Cardiac fibroblast (primary cell): ENCODE measurements at places on chromosomes 6 and 20.
A peak's percentile ranks its signal among the peaks of the same experiment; 100 is the strongest.

DNA sequence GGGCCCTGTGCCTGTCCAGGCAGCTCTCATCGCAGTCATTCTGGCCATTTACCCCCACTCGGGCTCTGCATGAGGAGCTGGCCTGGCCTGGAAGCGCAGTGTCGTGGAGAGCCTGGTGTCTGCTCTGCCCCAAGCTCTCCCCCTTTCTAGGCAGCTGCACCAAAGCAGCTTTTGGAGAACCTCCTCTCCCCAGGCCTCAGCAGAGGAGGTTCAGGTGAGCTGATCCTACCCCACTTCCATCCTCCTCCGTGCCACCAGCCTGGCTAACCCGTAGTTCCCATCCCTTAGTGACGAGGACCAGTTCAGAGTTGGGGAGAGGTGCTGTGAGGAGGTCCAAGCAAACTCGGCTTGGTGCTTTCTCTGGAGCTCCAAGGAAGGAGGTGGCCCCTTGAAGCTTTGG is 30.5 kb upstream of the PHACTR3 start:
- no peak for DNase-seq

DNA sequence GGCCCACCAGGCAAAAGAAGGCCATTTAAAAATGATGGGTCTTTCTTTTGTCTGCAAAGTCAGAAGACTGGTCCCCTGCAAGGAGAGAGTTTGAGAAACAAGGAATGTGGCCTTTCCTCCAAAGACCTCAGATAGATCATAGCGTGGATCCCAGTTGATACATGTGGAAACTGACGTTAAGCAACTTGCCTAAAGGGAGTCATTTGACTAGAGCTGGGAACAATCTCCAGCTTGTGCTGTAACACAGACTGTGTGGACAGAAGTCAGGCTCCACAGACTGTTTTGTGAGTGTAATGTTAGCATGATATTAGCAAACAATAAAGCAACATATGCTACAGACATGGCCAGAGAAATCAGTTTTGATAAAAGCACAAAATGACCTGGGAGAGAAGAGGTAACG is 140.4 kb upstream of the CITED2 start:
- DNase-seq = no peak

DNA sequence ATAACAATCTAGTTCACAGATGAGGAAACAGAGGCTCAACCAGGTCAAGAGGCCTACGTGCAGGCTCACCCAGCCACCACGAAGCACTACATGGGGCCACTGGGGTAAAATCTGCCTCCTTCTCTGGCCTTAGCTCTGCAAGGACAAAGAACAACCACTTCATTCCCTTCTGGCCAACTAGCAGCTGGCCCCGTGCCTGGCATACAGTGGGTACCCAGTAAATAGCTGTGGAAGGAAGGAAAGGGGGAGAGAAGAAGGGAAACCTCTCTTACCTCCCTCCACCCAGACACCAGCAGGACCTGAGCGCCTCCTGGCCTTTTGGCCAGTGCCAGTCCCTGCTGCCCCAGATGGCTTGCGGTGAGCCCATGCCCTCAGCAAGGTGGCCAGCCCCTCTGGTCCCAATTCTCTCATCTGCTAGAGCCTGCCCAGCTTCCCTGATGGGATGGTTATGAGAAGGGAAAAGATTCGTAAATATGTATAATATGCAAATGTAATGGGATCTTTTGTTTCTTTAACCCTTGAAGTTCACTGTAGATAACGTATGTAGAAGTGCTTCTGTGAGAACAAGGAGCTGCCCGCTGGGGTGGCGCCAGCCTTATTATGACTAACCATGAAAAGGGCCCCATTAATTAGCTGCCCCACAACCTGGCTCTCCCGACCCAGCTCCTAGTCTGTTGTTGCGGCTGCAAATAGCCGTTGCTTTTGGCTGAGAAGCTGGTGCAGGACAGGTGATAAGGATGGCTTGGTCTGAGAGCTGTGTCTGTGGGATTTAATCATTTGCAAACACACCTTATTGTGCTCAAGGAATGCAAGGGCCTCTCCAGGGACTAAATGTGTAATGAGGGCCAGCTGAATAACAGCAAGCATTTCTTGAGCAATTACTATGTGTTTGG is 62.0 kb downstream of the DLGAP4 start:
- no peak for DNase-seq

GRCh38 chr20:42085366-42085765 is 467.2 kb upstream of the CHD6 start:
- DNase-seq = no peak

DNA sequence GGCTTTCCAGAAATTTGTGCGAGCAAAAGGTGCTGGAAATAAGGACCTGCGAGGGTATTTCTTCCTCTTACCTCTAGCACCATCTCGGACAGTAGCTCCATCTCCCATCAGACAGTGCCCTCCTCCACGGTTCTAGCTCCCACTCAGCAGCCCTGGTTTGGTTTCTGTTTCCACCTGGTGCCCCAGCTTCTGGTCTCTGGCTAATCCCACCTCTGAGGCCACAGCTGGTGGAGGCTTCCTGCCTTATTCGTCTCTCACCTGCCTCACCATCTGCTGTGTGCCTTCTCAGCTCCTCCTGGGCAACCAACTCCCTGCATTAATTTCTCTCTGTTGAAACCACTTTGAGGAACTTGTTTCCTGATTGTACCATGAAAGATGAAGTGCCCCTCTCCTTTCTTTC is 162.4 kb upstream of the CDYL start:
- no peak for DNase-seq

DNA sequence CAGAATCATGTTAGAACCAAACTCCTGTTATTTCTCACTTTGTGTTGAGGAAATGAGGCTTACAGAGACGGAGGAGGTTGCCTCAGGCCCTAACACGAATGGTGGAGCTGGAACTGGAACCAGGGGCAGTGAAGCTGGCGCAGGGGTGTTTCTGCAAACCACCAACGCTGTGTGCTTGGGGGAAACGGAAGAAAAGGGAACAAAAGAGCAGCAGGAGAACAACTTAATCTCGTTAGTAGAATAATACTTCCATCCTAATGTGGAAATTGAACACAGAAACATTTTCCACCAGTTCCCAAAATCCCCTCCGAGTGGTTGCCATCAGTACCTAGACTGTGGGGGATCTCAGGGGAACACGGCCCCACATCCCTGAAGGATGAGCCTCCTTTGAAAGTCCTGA is 103.4 kb upstream of the FRMD1 start:
- DNase-seq = no peak

DNA sequence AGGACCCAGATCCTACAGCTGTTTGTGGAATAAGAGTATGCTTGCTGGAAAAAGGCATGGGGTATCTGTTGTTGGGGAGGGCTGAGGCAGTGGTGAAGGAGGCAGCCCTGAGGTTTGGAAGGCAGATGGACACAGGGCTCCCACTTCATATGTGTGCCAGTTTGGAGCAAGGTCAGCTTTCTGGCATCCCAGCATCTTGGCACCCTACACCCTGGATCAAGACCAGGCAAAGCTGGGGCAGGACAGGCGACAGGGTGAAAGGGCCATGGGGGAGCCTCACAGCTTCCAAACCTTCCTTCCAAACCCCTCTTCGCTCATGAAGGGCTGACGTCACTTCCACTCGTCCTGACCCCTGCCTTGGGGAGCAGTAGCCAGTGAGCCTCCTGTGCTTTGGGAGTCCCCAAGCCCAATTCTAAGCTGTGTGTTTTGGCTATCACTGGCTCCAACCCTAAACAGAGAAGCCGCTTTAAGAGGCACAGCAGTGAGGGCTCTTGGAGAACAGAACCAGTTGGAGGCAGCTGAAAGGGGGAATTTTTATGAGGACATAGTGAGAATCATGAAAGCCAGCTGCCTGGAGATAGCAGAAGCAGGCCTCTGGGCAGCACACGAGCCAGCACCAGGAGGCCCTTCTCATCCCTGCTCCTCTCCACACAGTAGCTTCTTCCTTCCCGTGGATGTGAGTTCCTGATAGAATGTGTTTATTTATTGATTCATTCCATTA is 448.6 kb upstream of the CDH4 start:
- no peak for DNase-seq

DNA sequence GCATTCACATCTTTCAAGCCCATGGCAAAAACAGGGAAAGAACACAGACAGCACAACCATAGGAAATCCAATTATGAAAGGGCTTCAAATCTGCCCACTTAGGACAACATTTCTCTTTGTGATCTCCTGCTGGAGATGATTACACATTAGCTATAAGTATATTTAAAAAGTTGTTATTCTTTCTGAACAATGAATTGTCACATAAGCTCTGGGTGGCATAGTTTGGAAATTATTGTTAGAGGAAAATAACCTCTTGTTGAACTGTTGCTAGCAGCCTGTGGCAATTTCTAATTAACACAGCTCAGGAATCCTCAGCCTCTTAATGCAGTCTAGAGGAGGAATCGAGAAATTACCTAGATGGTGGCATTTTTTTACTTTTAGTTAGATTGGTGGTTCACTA is 54.9 kb downstream of the BCAS1 start:
- no peak for DNase-seq

DNA sequence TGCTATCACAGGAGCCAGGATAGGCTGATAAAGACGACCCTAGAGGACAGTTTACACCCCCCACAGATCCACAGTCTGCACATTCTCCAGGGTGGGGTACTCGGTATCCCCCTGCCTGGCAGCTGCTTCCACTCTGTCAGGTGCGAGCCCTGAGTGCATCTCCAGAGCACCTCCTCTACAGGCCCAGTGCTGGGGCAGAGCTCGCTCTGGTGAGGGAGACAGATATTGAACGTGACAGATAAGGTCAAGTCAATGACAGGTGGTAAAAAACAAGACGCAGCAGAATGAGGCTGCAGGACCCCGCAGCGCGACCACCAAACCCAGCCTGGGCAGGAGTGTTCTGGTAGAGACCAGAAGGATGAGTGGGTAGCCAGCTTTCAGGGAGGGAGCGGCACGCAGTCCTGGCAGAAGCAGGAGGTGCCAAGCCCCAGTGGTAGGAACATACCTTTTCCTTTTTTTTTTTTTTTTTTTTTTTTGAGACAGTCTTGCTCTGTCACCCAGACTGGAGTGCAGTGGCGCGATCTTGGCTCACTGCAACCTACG is 12.4 kb upstream of the MYL9 start:
- no peak for DNase-seq

- no peak for DNase-seq
Measured at GRCh38 chr6:150004101-150004782, 21.1 kb downstream of the RAET1L start.

DNA sequence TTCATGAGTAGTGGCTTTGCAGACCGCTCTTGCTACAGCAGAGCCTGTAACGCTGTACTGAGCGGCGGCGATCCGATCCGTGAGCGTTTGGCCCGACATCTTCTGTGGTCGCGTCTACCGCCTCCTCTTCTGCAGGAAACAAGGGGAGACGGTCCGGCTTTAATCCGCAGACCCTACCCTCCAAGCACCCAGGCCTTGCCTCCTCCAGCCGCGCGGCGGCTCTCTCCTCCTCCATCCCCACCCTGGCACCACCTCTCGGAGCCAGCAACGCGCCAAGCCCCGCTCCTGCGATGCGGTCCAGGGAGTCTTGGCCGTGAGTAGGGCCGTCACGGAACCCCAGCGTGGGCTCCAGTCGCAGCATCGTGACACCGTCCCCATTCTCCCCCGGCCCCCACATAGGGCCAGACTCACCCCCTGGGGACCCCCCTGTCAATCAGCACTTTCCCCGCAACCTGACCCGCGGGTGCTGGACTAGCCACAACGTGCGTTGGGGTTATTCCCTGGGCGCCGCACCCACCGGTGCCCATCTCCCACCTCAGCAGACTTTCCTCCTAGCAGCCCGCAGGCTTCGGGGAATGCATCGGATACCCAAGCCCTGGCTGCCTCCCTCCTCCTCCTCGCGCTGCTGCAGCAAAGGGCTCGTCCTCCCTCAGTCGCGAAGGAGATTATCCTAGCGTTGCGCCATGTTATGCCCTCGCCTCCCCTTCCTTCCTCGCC is 914 bp downstream of the SNAP91 start:
- peak; percentile 2 for DNase-seq

- DNase-seq = no peak
Measured at GRCh38 chr20:4061987-4062386, 46.6 kb upstream of the RNF24 start.
